ENCODE measurements at places on chromosomes 3 and 15. TPM values are rescaled to one million over a fixed set of nuclear protein-coding genes. Genes with fewer than 3 reads are reported as not detected.

- no peak for DNase-seq
- H3K27ac ChIP-seq: no peak overlapping the region
- peaks cover under 1% of the 10 kb centered on the region for H3K4me1 ChIP-seq
- H3K36me3 ChIP-seq: no peaks in the 10 kb centered on the region
- H3K27me3 ChIP-seq: no peaks in the 10 kb centered on the region
- no peak overlapping the region for H3K4me3 ChIP-seq
These were observed 85.1 kb upstream of the SAMMSON start for GRCh38 chr3:69914395-69914794.

The B3GALNT1 gene
- total RNA-seq: 13.8 TPM

DNA sequence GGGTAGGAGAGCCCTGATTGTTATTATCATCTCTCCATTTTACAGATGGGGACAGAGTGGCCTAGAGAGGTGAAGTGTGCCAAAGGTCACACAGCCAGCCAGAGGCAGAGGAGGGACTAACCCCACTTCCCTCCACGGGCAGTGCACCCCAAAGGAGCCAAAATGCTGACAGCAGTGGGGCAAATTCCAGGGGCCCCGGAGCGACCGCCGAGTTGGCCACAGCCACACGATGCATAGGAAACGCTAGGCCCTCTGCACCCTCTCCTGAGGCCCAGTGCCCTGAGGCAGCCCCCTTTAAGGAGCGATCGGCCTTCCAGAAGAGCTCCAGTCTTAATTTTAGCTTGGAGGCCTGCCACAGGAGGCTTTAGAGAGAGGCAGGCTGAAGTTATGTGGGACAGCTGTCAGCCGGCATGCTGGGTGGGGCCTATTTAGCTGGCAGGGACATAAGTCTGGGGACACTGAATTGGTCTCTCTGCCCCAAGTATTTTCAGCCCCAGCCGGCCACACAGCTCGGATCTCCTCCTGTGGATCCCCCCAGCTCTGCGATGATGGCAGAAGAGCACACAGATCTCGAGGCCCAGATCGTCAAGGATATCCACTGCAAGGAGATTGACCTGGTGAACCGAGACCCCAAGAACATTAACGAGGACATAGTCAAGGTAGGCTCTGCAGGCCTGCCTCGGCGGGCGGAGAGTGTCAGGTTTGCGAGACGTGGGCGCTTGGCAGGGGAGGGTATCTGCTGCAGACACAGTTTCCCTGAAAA lies at the start of gene CAV3:
CAV3 (plus strand) TSS at position 471 of the 763 bp plus-strand sequence; CDS start at position 546, 75 bp downstream.
- no peak for DNase-seq
- no peaks in the 10 kb centered on the region for H3K4me1 ChIP-seq
- no peaks in the 10 kb centered on the region for H3K27me3 ChIP-seq
- H3K27ac ChIP-seq: no peak within 1 kb of the TSS
- no peak within 1 kb of the TSS for H3K4me3 ChIP-seq
- H3K36me3 ChIP-seq: no peaks in the 10 kb centered on the region

The CYP8B1 gene
- total RNA-seq: not detected

All from thoracic aorta (tissue), 2 donors.